ENCODE measurements at places on chromosomes 3 and 15.
A peak's percentile ranks its signal among the peaks of the same experiment; 100 is the strongest.

DNA sequence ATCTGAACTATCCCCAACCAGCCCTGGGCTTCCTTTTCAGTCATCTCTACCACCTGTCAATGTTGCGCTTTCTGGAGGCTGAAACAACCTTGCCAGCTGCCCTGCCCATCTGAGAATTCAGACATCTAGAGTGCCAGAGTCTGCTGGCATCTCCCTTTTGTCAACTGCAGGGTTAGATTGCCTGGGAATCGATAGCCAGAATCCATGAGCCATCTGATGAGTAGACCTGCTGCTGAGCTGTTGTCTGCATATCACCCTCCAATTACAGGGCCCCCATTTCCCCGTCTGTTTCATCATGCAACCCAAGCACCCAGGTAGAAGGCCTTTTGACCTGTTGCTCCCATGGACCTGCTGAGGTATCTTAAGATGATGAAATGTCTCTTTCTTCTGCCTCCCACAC lies 280.1 kb downstream of the EPHB1 start:
- no peak for DNase-seq

DNA sequence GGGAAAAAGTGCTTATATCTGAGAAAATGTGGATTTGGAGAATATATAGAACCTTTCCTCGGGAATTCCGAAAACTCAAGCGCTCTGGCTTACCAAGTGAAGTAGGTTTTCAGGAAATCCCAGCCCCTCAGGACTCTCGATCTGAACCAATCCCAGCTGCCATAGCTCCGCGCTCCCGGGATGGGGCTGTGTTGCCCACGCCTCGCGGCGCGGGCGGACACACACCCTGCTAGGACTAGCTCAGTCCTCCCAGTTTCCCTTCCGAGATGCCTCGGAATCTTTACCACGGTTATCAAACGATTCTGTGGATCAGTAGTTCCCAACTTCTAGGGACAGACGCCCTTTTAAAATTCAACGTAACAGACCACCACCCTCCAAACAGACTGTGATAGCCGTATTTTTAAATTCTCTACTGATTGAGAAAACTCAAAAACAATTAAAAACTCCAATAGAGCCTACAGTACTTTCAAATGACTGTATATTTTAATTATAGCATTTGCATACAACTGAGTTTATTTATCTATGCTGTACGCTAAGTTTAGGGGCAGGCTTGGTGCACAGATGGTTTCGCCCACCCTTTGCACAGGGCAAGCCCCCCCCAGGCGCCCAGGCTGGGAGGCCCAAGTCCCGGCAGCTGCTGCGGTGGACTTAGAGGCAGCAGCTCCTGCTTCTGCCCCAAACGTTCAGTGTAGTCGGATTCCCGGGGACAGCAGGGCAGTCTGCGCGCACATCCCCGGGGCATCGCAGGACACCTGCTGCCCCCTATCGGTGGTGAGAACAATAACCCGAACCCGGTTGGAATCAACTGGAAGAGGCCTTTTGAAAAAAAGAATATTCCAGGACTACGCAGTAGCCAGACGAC lies 52.3 kb downstream of the CCDC54 start:
- peak; percentile 90 for DNase-seq

GRCh38 chr15:34890424-34890823 lies 79.1 kb downstream of the AQR start:
- DNase-seq = no peak

- DNase-seq = no peak
Measured at GRCh38 chr15:64524778-64525177, 64.4 kb downstream of the ZNF609 start.

DNA sequence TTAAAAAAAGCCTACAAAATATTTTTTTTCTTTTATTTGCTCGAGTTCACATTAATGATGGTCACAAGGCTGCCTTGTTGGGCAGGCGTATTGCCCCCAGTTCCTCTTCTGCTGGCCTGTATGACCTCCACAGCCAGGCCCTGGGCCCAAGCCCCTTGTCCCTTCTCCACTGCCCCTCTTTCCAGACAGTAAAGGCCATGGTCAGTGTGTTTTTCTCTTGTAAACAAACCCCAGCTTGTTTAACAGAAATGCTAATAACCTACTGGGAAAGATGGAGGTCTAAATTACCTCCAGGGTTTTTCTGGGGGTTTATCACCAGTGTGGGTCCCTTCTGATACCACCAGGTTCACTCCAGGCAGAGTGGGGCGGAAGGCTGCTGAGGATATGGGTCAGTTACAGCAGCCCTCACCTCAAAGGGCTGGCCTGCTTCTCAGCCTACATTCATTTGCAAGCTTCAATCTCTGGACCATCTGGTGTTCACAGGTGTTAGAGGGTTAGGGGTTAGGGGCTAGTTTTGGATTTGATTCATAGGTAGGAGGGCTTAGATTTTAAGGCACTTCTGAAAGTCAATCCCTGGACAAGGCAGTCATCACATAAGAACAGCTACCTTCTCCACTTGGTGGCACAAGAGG lies 2.0 kb upstream of the MANF start:
- no peak for DNase-seq

DNA sequence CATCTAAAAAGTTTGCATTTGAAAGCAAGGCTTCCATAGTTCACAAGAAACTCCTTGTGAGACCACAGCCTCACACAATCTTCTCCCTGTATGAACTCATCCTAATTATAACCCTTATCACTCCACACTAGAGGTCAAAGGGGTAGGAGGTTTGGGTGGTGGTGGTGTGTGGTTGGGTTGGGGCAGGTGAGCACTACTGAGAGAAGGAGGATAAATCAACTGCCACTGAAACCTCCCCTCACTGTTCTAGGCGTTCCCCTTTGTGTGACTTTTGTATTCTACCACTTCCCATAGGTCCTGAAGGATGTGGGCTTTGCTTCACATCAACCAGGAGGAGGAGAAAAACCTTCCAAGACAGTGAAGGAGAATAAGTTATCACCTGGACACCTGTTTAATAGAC lies 6.4 kb upstream of the AGBL1 start:
- no peak for DNase-seq

GRCh38 chr15:37103475-37104423 lies 3.4 kb upstream of the MEIS2 start:
- DNase-seq = no peak

- no peak for DNase-seq
Measured at GRCh38 chr15:78016860-78017259, 60.7 kb downstream of the TBC1D2B start.

- no peak for DNase-seq
Measured at GRCh38 chr3:112860898-112861297, 14.2 kb upstream of the CD200R1L start.

- peak; percentile 87 for DNase-seq
Measured at GRCh38 chr3:44554626-44555592, at the start of gene ZKSCAN7. TSS of gene ZKSCAN7 (plus strand) at chr3:44555193. CDS start at chr3:44557048, 1,855 bp downstream.

GRCh38 chr15:69337138-69337537 lies 38.4 kb downstream of the PAQR5 start:
- no peak for DNase-seq

GRCh38 chr3:134471521-134472193 lies 14.1 kb downstream of the ANAPC13 start:
- DNase-seq = no peak

- DNase-seq = no peak
Measured at GRCh38 chr15:39465843-39466749, 114.8 kb upstream of the THBS1 start.

DNA sequence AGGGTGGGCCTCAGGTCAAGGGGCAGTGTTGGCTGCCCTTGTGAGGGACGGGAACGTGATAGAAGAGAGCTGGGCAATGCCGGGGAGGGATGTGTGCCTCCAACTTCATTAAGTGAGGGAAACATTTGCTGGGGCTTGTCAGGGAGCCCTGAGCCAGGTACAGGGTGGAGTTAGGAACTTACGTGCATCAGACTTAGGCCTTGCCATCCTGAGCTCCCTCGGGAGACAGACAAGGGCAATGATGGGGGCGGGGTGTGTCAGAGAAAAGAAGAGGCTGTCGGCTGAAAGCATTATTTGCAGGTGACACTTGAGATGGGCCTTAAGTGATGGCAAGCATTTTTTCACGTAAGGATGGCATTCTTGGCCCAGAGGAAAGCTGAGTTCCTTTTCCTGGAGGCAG lies 1.6 kb downstream of the FAM131A start:
- DNase-seq = no peak

DNA sequence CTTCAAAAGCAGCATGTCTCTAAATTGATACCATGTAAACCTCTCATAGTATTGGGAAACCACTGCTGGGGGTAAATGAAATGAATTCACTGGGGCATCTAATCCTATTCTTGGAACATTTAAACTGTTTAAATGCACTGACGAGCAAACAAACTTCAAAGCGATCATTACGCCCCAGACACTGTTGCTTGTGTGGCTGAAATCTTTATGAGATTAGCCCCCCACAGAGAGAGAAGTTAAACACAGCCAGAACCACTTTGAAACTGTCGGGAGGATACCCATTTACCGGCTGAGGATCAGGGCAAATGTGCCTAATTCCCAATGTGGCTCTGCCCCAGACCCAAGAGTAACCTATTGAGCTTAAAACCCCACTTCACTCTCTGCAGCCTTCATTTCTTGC lies 308.4 kb upstream of the CDIN1 start:
- no peak for DNase-seq

GRCh38 chr15:47415539-47415971 lies 301.8 kb upstream of the SEMA6D start:
- peak; percentile 3 for DNase-seq

GRCh38 chr15:99511866-99512661 lies 53.7 kb upstream of the MEF2A start:
- no peak for DNase-seq

GRCh38 chr3:172356427-172356826 lies 91.8 kb downstream of the GHSR start:
- DNase-seq = no peak

DNA sequence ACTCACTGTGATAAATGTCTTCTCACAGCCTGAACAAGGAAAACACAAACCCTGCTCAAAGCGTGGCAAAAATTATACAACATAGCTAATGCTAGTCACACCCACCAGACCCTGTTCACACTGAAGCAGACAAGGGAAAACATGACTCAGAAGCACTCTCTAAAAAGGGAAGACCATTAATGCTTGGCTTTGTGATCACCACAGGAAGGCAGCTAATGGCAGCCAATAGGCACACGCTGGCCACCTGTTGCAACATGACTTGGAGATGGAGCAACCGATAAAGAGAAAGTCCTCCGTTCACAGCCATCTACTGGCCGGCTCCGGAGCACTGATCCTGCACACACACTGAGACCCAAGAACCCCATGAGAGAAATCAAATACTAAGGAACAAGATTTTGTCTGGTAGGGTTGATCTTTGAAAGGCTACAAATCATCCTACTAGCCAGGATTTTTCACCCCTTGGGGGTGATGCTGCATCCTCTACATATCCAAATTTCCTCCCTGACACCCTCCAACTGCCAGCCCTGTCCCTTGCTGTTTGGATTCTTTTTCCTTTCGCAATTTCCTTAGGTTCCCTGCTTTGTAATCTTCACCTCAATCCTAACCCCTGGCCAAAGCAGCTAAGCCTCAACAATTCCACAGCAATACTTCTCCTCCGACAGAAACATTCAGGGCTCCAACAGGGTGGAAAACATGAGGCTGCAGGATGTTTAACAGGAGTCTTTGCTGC lies 3.2 kb downstream of the ZXDC start:
- peak; percentile 93 for DNase-seq

GRCh38 chr15:92714077-92714476 lies 58.5 kb upstream of the FAM174B start:
- DNase-seq = peak; percentile 42

GRCh38 chr3:72193771-72194430 lies 409.0 kb upstream of the PROK2 start:
- DNase-seq = no peak

DNA sequence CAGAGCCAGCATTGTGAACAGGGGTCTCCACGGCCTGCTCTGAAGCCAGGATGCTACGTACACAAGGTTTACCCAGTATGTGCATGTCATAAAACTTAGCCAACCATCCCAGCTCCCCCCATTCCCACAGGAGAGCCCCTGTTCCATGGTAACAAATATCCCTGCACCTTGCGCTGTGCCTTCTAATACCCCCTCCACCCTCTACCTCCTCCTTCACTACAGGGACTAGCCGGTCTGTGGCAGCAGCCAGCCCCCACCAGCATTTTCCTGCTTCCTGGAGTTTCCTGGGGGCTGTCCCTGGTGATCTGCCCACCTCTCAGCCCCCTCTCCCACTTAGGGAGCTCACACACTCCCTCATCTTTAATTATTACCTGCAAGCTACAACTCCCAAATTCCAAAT lies 20.4 kb downstream of the ACSBG1 start:
- DNase-seq = no peak

- no peak for DNase-seq
Measured at GRCh38 chr3:161171113-161171512, 50.0 kb upstream of the NMD3 start.

DNA sequence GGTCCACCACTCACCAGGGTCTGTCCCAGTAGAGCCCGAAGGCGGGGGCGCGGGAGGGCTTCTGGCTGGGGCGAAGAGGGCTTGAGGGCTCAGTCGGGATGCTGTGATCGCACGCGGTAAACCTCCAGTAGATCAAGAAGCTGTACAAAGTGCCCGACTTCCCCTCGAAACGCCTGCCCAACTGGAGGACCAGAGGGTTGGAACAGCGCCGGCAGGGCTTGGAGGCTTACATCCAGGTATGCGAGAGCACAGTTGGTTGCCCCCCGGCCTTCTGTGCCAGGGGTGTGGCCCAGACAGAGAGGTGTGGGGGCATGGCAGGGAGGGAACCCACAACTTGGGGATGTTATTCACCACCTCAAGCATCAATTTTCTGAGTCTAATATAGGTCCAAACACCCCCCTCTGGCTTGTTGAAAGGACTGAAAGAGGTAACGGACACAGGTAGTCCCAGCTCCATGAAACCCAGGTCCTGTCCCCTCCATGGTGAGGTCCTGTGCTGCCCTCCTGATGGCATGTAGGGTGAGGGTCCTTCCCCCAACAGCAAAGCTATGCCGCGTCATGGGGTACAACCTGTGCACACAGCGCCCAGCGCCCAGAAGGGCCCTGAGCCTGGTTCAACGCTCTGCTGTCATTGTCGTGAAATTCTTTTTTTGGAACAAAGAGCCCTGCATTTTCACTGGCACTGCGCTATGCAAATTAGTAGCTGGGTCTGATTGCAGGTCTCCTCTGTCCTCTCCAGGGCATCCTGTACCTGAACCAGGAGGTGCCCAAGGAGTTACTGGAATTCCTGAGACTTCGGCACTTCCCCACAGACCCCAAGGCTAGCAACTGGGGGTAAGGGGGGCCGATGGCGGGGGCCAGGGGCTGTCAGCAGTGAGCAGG lies 1.2 kb downstream of the SNX22 start:
- no peak for DNase-seq

DNA sequence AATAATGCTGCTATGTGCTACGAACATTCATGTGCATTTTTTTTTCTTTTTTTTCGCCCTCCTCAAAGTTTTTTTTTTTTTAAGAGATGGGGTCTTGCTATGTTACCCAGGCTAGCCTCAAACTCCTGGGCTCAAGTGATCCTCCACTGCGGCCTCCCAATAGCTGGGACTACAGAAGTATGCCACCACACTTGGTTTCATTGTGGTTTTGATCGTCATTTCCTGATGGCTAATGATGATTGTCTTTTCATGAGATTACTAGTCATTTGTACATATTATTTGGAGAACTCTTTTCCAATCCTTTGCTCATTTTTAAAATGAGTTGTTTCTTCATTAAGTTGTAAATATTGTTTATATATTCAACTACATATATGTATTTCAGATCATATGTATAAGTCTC lies 48.8 kb downstream of the FBXO22 start:
- no peak for DNase-seq

All from HuH-7.5 (cell line).